ENCODE measurements at places on chromosomes 1 and 21. TPM values are rescaled to one million over a fixed set of nuclear protein-coding genes. Genes with fewer than 3 reads are reported as not detected.

The AGMAT gene
- total RNA-seq, result 1.8 TPM

The OR10J1 gene
- total RNA-seq, result 0.25 TPM

The OVAAL gene
- total RNA-seq, result not detected

The CSTB gene
- total RNA-seq, result 8.7 TPM

The RHBDL2 gene
- total RNA-seq, result 0.25 TPM

The ASTN1 gene
- total RNA-seq, result 0.22 TPM

The LHX8 gene
- total RNA-seq, result not detected

The BROX gene
- 50.1 TPM for total RNA-seq

The SUSD4 gene
- 0.44 TPM for total RNA-seq

The FCRL5 gene
- not detected for total RNA-seq

The ATAD3B gene
- 35.3 TPM for total RNA-seq

The APCS gene
- total RNA-seq, result not detected

The GJA8 gene
- not detected for total RNA-seq

The RNU1-1 gene
- under 0.01 TPM for total RNA-seq

The GJA5 gene
- total RNA-seq, result 0.44 TPM

The GUCA2A gene
- not detected for total RNA-seq

The CDC20 gene
- 37.7 TPM for total RNA-seq

The TCHH gene
- not detected for total RNA-seq

The SPRR2B gene
- not detected for total RNA-seq

The TMPRSS3 gene
- not detected for total RNA-seq

The ATAD3C gene
- not detected for total RNA-seq

The B3GALT5 gene
- total RNA-seq, result 1.1 TPM

The GPR25 gene
- not detected for total RNA-seq

The PTGER3 gene
- 3.0 TPM for total RNA-seq

The BEST4 gene
- total RNA-seq, result 0.11 TPM

The KANK4 gene
- not detected for total RNA-seq

The C4BPA gene
- total RNA-seq, result not detected

The HAO2 gene
- total RNA-seq, result not detected

The NCAM2 gene
- 2.5 TPM for total RNA-seq

The CDC7 gene
- 15.5 TPM for total RNA-seq

The OR2L3 gene
- total RNA-seq, result 0.12 TPM

The ZNF695 gene
- 2.2 TPM for total RNA-seq

The SIKE1 gene
- total RNA-seq, result 49.2 TPM

The IL10 gene
- total RNA-seq, result not detected

The NBPF12 gene
- total RNA-seq, result 10.6 TPM

The TSACC gene
- total RNA-seq, result not detected

The OR2T35 gene
- not detected for total RNA-seq

The GJB5 gene
- total RNA-seq, result not detected

The KCNE1 gene
- 0.12 TPM for total RNA-seq

The TAF1A gene
- total RNA-seq, result 12.4 TPM

The ZDHHC18 gene
- 10.0 TPM for total RNA-seq

The KDM1A gene
- 115 TPM for total RNA-seq

The LIPI gene
- not detected for total RNA-seq

The CLCA4 gene
- not detected for total RNA-seq
